ENCODE measurements at places on chromosomes 4 and X.

- DNase-seq = peak; percentile 39
Observed at GRCh38 chr4:54165438-54165837, 63.7 kb upstream of the PDGFRA start.

DNA sequence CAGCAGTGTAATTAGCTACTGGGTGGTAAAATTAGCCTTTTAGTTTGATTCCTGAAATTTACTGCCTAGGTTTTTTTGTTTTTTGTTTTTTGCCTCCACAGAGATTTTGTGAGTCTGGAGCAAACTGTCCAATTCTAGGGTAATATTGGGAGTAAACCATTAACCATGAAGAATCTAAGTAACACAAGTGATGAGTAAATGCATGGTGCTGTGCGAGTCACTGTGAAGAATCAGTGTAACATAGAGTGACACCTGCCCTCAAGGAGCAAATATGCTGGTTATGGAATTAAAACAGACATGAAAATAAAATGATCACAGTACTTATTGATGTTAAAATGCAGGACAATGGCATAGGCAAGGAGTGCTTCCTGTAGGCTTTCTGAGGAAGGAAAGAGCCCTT lies 60.1 kb downstream of the LRP2BP start:
- no peak for DNase-seq

- no peak for DNase-seq
Observed at GRCh38 chrX:120310861-120311726, at the start of gene TMEM255A. TSS of gene TMEM255A (minus strand) at chrX:120311461. CDS start at chrX:120311309, 152 bp downstream.

DNA sequence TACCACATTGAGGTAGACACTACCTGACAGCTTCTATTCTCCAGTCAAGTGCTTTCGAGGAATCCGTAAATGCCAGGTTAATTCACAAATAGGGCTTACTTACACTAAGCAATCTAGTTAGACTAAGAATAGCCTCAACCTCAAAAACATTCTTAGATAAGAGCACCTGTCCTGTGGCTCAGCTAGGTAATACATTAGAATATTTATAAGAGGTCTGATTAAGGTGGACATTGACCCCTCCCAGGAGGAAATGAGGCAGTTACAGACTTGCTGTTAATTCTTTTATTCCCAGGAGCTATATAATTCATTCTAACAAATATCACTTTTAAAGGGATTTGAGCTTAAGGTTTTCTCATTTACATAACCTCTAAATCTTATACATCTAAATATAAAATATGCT lies 758.1 kb downstream of the GRID2 start:
- DNase-seq = no peak

- DNase-seq = no peak
Observed at GRCh38 chr4:3452376-3452775, 10.6 kb downstream of the HGFAC start.

- DNase-seq = no peak
Observed at GRCh38 chr4:168741281-168742173, 244.7 kb downstream of the PALLD start.

DNA sequence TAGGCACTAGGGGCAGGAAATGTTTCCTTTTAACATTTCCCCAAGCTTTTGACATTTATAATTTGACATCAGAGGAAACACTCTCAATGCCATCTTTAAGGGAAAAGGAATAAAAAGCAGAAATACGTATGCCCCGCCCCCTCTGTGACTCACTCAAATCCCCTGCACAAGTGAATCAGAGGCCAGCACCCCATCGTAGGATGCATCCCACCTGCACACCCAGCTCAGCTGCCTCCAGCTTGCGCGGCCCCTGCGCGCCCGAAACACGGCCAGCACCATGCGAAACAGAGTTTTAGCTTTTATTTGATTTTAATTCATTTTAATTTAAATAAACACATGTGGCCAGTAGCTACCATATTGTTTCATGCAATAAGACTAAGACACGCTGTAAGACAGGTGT lies 29.5 kb downstream of the ABLIM2 start:
- DNase-seq = no peak

DNA sequence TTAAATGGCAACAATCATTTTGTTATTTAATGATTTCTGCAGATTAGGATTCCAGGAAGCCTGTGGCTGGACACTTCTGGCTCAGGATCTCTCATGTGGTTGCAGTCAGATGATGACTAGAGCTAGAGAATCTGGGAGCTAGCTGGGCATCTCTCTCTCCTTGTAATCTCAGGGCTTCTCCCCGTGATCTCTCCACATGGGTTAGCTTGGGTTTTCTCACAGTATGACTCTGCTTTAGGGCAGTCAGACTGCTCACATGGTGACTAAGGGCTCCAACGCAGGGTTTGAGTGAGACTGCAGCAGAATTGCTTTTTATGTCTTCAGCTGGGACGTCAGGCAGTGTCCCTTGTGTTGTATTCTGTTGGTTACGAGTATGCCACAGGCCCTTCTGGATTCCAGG lies 361.4 kb downstream of the CBLL2 start:
- no peak for DNase-seq

GRCh38 chr4:67871867-67872266 lies 11.9 kb downstream of the TMPRSS11D start:
- DNase-seq = peak; percentile 27
